ENCODE measurements at places on chromosomes 13 and 19. TPM values are rescaled to one million over a fixed set of nuclear protein-coding genes. Genes with fewer than 3 reads are reported as not detected.

GRCh38 chr19:55653651-55654322 is 1.0 kb upstream of the U2AF2 start:
- peak; percentile 94 for DNase-seq

- DNase-seq: peak; percentile 97
Measured at GRCh38 chr19:34269968-34270621, 15.7 kb downstream of the GARRE1 start.

DNA sequence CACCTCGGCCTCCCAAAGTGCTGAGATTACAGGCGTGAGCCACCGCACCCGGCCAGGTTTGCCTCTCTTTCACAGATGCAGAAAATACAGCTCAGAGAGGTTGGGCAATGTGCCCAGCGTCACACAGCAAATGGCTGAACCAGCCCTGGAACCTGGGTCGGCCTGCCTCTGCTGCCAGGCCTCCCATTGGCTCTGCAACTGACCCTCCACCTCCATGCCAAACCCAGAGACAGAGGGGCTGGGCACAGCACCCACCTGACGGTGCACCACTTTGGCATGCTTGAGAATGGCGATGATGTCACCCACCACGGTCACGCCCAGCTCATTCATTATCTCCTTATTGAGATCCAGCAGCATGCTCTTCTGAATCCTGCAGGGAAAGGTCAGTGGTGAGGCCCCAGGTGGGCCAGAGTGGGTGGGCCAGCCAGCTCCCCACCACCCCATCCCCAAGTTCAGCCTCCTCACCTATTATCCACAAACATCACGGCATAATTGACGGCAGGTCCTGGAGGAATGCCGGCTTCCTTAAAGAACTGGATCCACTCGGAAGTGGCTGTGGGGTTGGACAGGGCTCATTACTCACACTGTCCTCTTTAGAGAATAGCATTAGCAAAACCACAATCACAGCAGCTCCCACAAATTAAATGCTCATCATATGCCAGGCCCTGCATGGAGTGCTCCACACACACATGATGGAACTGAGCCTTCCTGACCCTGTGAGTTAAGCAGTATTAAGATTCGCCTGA is 12.2 kb downstream of the C19orf47 start:
- DNase-seq: no peak

- DNase-seq: no peak
Measured at GRCh38 chr13:31050486-31051400, 111.0 kb downstream of the HSPH1 start.

- DNase-seq: no peak
Measured at GRCh38 chr13:43935878-43936277, 56.2 kb downstream of the LACC1 start.

Gene LGI4
- not detected for total RNA-seq

- DNase-seq: no peak
Measured at GRCh38 chr13:106503730-106504453, 31.6 kb downstream of the EFNB2 start.
